Retinal pigment epithelial cell (primary cell): ENCODE measurements at places on chromosomes 5 and 9.
A peak's percentile ranks its signal among the peaks of the same experiment; 100 is the strongest.

DNA sequence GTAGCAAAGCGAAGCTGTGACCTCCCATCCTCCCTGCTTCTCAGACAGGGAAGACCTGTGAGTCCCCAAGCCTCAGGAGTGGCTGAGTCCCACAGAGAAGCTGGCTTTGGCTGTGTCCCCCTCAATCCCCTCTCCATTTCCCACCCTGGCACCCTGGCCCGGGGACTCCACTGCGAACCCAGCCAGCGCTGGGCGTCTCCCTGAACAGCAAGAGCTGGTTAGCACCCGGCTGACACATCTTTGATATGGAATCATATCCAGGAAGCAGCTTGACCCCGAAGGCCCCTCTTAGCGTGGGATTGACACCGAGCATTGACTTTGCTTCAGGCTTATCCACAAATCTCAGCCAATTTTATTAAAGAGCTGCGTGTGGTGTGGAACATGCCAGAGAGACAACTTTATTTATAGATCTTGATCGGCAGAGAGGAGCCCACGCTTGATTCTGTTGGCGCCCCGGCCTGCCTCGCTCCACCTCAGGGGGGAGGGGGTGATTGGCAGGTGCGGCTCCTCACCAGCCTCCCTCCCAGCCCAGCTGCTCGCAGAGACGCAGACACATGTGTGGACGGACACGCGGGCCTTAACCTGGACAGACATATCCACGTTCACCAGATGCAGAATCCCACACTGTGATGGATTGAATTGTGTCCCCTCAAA, 120.7 kb upstream of the MVB12B start:
- no peak for DNase-seq

- no peak for DNase-seq
Observed at GRCh38 chr5:59187857-59188256, 605.0 kb downstream of the RAB3C start.

DNA sequence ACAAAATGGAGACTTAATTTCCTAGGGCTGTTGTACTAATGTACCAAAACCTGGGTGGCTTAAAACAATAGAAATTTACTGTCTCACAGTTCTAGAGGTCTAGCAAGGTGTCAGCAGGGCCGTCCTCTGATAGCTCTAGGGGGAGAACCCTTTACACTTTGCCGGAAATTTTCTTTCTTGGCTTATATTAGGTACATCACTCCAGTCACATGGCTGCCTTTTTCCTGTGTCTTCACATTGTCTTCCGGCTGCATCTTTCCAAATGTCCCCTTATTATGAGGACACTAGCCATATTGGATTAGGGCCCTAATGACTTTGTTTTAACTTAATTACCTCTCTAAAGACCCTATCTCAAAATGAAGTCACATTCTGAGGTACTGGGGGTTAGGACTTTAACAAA, 5.8 kb downstream of the UHRF2 start:
- no peak for DNase-seq

DNA sequence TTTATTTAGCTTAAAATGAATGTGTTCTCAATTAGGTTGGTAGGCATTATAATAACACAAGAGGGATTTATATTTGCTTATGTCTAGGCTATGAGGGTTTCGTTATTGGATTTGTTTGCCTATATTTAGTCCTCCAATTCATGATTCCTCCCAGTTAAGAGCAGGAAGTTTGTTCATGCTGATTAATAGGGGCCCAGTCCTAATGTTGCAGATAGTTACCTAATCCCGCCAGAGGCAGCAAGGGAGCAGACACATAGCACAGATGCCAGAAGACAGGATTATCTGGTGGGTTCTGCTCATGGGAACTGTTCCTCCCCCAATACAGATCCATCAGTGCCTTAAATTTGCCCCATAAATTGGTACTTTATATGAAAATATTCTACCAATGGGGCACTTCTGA, 100.8 kb upstream of the TLE4 start:
- peak; percentile 60 for DNase-seq

DNA sequence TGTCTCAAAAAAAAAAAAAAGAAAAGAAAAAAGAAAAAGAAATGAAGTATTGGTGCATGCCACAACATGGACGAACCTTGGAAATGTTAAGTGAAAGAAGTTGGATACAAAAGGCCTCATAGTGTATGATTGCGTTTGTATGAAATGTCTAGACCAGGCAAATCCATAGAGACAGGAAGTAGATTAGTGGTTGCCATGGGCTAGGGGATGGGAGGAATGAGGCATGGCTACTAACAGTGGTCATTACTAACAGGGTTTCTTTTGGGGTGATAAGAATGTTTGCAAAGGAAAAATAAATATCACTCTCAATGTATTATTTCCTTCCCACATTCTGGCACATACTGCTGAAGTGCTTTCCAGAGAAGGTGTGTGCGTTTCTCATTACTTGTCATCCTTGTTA, 44.1 kb downstream of the UGCG start:
- DNase-seq = no peak

DNA sequence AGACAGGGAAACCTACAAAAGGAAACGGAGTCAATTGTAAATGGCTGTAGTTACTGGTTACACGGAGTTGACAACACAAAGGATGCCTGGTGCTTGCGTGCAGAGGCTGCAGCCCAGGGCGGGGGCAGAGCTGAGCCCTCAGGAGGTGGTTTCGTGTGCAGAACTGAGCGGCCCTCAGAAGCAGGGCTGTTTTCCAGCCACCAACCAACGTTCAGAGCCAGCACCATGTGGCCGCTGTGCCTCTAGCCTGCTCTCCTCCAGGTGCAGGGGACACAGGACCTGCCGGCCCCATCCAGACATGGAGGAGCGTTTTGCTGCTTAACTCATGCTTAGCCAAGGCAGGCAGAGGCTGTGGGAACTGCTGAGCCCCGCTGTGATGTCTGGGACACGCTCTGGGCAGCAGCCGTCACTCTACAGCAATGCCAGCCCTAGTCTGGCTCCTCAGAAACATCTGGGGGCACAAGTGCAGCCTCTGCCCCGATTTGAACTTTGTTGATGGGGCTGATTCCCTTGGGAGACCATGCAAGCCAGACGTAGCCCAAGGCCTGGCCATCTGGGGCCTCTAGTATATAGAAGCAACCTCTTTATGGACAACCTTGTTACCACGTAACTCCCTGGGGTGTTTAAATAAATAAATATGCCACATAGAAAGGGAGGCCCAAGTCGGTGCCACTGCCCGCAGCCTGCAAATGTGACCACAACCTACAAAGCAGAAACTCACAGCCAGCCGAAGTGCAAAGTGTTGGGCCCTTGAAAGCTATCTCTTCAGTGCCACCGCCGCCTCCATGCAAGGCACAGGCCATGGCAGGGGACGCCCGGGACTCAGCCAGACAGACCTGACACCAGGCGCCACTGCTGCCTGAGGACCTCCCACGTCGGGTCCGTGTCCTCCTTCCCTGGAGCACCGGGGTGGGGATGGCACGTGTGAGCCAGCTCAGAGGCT, 42.1 kb downstream of the NKD2 start:
- DNase-seq = no peak

GRCh38 chr9:4073371-4073770, 226.5 kb downstream of the GLIS3 start:
- no peak for DNase-seq

- peak; percentile 78 for DNase-seq
Observed at GRCh38 chr9:73149371-73150067, 2.1 kb upstream of the ANXA1 start.

GRCh38 chr5:65017636-65018035, 248.9 kb downstream of the CWC27 start:
- DNase-seq = no peak

DNA sequence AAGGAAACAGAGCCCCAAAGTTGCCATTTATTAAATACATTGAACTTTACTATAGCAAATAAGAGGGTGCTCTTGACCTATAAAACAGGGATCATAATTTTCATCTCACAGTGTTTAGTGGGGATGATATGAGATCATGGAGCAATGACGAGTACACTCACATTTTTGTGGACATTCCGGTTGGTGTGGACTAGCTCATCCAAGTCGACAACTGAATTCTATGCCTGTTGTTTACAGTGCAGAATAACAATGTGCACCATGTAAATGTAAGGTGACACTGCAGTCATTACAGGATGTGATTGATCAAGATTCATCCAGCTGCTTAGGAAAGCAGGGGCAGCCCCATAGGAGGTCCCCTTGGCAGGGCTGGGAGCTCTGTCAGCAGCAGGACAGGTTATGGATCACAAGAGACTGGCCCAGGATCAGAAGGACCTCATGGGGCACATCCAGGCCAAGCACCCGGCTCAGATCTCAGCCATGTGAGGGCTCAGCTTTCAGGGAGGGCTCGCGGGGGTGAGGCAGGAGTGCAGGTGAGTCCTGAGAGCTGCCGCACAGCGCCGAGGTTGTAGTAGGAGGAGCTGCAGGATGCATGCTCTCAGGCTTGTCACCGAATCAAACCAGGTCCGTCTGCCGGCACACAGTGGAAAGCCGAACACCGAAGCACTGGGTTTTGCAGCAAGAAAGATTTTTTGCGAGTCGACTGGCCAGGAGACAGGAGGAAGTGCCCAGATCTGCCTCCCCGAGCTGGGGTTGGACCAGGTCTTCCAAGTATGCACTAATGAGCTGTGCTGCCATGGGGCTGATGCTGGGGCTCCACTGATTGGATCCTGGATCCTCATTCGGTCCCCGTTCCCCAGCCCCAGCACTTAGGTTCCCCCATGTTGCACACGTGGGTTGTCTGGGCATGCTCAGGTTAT, 28.2 kb downstream of the MRPL36 start:
- no peak for DNase-seq

DNA sequence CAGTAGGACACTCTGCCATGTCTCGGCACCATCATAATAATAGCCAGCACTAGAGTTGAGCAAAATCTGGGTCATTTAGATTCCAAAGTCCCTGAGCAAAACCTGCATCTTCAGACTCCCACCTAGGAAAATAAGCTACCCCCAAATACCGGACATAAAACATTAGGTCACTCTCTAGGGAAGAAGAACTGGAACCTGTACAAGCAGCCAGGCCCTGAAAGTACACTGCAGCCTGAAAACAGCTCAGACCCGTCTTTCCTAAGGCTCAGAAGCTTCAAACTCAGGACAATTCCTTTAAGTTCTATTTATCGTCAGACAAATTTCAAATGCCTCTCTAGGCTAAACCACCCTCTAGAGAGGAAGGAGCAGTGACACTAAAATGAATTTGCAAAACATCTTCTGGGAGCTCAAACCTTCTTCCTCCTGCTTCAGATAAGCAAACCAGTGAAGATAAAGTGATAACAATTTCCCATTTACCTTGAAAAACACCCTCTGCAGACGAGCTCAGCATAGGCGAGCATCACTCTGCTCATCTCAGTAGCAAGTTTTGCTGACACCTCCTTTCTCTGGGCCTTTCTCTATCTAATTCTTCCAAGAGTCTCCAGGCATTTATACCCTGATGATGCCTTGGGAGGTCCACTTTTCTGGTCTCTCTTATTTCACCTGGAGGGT, 34.0 kb downstream of the ADAM19 start:
- DNase-seq = no peak

DNA sequence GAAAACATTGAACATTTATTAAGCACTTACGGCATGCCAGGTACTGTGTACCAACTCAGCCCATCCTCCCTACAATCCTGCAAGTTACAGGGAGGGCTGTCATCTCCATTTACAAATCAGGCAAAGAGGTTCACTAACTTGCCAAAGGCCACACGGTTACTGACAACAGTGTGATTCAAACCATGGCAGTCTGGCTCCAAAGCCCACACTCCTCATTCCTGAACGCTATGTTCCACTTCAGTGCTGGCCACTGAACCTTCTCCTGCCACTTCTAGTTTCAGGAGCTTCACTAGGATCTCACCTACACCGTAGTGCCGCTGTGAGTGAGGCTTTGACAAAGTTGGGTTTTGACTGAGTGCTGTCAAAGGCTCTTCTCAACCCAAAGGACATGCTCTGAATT, 7.2 kb upstream of the LIFR start:
- DNase-seq = no peak

DNA sequence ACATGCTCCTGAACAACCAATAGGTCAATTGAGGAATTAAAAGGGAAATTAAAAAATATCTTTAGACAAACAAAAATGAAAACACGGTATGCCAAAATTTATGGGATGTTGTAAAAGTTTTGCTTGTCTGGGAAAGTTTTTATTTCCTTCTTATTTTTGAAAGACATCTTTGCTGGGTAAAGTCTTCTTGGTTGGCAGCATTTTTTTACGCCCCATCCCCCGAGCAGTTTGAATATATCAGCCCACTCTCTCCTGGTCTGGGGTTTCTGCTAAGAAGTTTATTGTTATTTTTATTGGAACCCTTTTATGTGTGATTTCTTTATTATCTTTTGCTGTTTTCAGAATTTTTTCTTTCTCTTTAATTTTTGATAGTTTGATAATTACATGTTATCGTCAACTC, 16.3 kb downstream of the XRCC4 start:
- no peak for DNase-seq

- DNase-seq = no peak
Observed at GRCh38 chr9:130265431-130266235, at the start of gene HMCN2. Gene HMCN2, plus strand, starts transcription at chr9:130265760. Its CDS starts 119 bp downstream, at chr9:130265879.

GRCh38 chr9:35690614-35691333, 1.0 kb upstream of the TPM2 start:
- DNase-seq = no peak

DNA sequence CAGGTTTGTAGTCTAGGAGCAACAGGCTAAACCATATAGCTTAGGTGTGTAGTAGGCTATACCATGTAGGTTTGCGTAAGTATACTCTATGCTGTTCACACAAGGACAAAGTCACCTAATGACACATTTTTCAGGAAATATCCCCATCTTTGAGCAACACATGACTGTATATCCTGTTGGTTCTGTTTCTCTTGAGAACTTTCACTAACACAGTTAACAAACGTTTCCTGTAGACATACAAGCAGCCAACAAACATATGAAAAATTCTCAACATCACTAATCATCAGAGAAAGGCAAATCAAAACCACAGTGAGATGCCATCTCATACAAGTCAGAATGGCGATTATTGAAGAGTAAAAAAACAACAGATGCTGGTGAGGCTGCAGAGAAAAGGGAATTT, 68.2 kb downstream of the NR2F1-AS1 start:
- DNase-seq = no peak

- no peak for DNase-seq
Observed at GRCh38 chr5:111930905-111931461, 174.0 kb upstream of the NREP start.

- DNase-seq = peak; percentile 89
Observed at GRCh38 chr5:64869419-64869818, 100.7 kb downstream of the CWC27 start.

GRCh38 chr5:169856571-169856970, 123.7 kb downstream of the INSYN2B start:
- peak; percentile 60 for DNase-seq

GRCh38 chr9:83219154-83219923, 156.4 kb upstream of the RASEF start:
- DNase-seq = peak; percentile 62
